T-helper 17 cell (primary cell): ENCODE measurements at places on chromosomes 11 and 22.
A peak's percentile ranks its signal among the peaks of the same experiment; 100 is the strongest.

DNA sequence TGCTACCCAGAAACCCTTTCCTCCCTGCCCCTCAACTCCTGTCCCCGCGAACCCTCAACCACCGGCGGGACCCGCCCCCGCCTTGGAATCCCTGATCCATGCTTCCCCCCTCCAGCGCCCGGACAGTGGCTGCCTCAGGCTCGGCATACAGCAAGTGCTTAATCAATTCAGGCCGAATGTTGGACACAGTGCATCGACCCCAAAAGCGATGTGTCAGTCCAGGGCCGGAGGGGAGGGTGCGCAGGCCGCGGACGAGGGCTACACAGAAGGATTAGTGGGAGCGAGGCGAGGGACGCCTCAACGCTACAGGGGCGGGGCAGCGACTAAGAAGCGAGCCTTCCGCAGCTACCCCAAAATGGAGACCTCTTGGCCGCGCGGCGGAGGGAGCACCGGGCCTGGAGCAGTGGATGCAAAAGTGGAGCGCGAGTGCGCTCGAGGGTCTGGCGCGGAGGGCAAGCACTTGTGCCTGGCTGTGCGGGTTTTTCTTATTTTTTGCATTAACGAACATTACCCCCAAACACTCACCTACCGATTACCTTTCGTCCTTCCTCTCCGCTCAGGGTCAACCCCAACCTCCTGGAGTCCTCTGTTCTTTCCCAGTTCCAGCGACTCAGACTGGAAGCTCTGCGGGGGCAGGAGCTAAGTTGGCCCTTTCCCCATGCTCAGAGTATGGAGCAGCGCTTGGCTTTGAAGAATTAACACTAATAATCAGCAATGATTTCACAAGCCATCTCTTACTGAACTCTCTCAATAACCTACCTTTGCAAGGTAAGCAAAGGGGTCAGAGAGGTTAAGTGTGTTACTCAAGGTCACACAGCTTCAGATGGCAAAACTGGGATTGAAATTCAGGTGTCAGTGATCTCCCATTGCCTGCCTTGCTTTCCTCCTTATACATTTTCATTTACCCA lies 30.0 kb upstream of the WNT11 start:
- DNase-seq, result no peak
- peak overlapping the region; percentile 93 for H3K27ac ChIP-seq
- peak overlapping the region; percentile 91 for H3K4me3 ChIP-seq

DNA sequence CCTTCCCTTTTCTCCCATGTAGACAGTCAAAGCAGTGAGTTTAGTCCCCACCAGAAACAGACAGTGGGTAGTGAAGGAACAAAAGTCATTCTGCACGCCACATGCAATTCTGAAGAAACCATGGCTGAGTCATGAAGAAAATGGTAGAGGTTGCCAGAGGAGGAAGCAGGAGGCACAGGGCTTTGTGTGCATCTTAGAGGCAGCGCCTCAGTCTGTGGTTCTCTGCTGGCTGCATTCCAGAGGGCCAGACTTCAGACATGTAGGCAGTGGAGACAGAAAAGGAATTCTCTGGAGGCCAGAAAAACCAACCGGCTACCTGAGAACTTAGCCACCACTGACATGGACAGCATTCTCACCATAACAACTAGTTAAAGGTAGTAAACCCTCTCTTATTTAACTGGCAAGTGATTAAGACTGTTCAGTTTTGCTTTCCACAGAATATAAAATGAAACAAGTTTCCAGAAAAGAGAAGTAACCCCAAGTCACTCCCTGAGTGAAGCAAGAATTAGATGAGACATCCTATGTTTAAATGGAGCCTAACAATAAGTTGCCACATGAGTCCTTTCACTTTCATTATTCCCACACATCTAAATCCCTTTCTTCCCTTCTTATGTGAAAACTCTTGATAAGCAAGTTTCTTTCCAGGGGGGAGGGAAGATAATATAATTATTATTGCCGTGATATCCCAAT lies 556.1 kb downstream of the SOX6 start:
- H3K27ac ChIP-seq, result no peak overlapping the region
- H3K4me3 ChIP-seq, result no peak overlapping the region
- no peak for DNase-seq
- H3K36me3 ChIP-seq, result no peaks in the 10 kb centered on the region
- no peaks in the 10 kb centered on the region for H3K27me3 ChIP-seq
- H3K4me1 ChIP-seq, result peaks cover 3% of the 10 kb centered on the region

- H3K27ac ChIP-seq, result no peak overlapping the region
- H3K4me1 ChIP-seq, result peaks cover 28% of the 10 kb centered on the region
- H3K36me3 ChIP-seq, result no peaks in the 10 kb centered on the region
- H3K27me3 ChIP-seq, result peaks cover 80% of the 10 kb centered on the region
Observed at GRCh38 chr11:107591378-107592230, 657 bp downstream of the ELMOD1 start.

GRCh38 chr22:26522012-26522411 lies 9.7 kb upstream of the TFIP11 start:
- H3K4me1 ChIP-seq, result no peaks in the 10 kb centered on the region
- no peak overlapping the region for H3K27ac ChIP-seq
- no peak overlapping the region for H3K4me3 ChIP-seq
- peaks cover 3% of the 10 kb centered on the region for H3K36me3 ChIP-seq
- no peak for DNase-seq
- no peaks in the 10 kb centered on the region for H3K27me3 ChIP-seq
